Osteoblast (primary cell): ENCODE measurements at places on chromosomes 1 and 21. TPM values are rescaled to one million over a fixed set of nuclear protein-coding genes. Genes with fewer than 3 reads are reported as not detected.

Gene ADAMTS5
- total RNA-seq: 38.9 and 39.1 TPM in 2 replicates

Gene ARTN
- 0.29 TPM in 1 of 2 replicates, not detected in the other for total RNA-seq

Gene ITPKB
- 6.2 and 7.1 TPM in 2 replicates for total RNA-seq

Gene CFAP74
- total RNA-seq: not detected in 2 replicates

Gene VSIG8
- not detected in 2 replicates for total RNA-seq
